A549 treated with Hydrocortisone at 1 μM for 4 hours (cell line): ENCODE measurements at places on chromosomes 3 and 15. TPM values are rescaled to one million over a fixed set of nuclear protein-coding genes. Genes with fewer than 3 reads are reported as not detected.

SHC4 gene
- 0.60 to 0.93 TPM (median 0.86 TPM) in 5 replicates for total RNA-seq

ITIH1 gene
- total RNA-seq: not detected in 5 replicates

ZMYND10 gene
- 0.79 to 1.7 TPM (median 1.1 TPM) in 5 replicates for total RNA-seq

MKRN3 gene
- total RNA-seq: 1.6 to 2.8 TPM (median 2.2 TPM) in 5 replicates

TMC3 gene
- not detected in 5 replicates for total RNA-seq

VIPR1 gene
- 1.4 to 1.7 TPM (median 1.4 TPM) in 5 replicates for total RNA-seq

ADGRG7 gene
- not detected in 5 replicates for total RNA-seq

TMEM207 gene
- not detected in 5 replicates for total RNA-seq

BFSP2 gene
- not detected in 5 replicates for total RNA-seq

SNURF gene
- 5.2 to 16.4 TPM (median 10.8 TPM) in 5 replicates for total RNA-seq

SNTN gene
- total RNA-seq: not detected in 5 replicates

ROBO1 gene
- 10.9 to 21.5 TPM (median 13.7 TPM) in 5 replicates for total RNA-seq

GPR27 gene
- 2.4 to 3.1 TPM (median 3.0 TPM) in 5 replicates for total RNA-seq

IMPG2 gene
- 0.01 TPM in 2 of 5 replicates, not detected in the others for total RNA-seq

CCDC80 gene
- 39.4 to 77.3 TPM (median 60.3 TPM) in 5 replicates for total RNA-seq

SLC22A13 gene
- 0.05 to 0.06 TPM in 2 of 5 replicates, not detected in the others for total RNA-seq

USP50 gene
- not detected in 5 replicates for total RNA-seq

PRRT3 gene
- total RNA-seq: 1.4 to 1.9 TPM (median 1.6 TPM) in 5 replicates

ZNF385D gene
- 0.08 to 0.16 TPM in 2 of 5 replicates, not detected in the others for total RNA-seq

ELL3 gene
- 0.82 to 2.2 TPM (median 1.2 TPM) in 5 replicates for total RNA-seq

FANCD2OS gene
- not detected in 5 replicates for total RNA-seq

TICRR gene
- 10.1 to 13.7 TPM (median 11.9 TPM) in 5 replicates for total RNA-seq

PTPRG gene
- 2.0 to 3.1 TPM (median 2.5 TPM) in 5 replicates for total RNA-seq

SCAPER gene
- 2.5 to 4.4 TPM (median 3.7 TPM) in 5 replicates for total RNA-seq

BNIP2 gene
- 63.6 to 93.9 TPM (median 67.8 TPM) in 5 replicates for total RNA-seq

TWF2 gene
- total RNA-seq: 59.1 to 71.2 TPM (median 66.9 TPM) in 5 replicates

CASR gene
- total RNA-seq: not detected in 5 replicates

C3orf49 gene
- not detected in 5 replicates for total RNA-seq

CPN2 gene
- not detected in 5 replicates for total RNA-seq

RYR3 gene
- 0.01 to 0.07 TPM (median 0.05 TPM) in 5 replicates for total RNA-seq

ZNF860 gene
- 1.1 to 1.6 TPM (median 1.4 TPM) in 5 replicates for total RNA-seq

CYP11A1 gene
- 0.08 to 0.16 TPM in 2 of 5 replicates, not detected in the others for total RNA-seq

ZBTB20 gene
- total RNA-seq: 1.1 to 1.6 TPM (median 1.4 TPM) in 5 replicates

ALG1L2 gene
- not detected in 5 replicates for total RNA-seq

CYP8B1 gene
- total RNA-seq: not detected in 5 replicates

CLDND1 gene
- 43.3 to 61.2 TPM (median 59.3 TPM) in 5 replicates for total RNA-seq

PRR20G gene
- 0.91 to 2.4 TPM (median 1.9 TPM) in 5 replicates for total RNA-seq

CADM2 gene
- total RNA-seq: 0.10 to 0.30 TPM (median 0.21 TPM) in 4 of 5 replicates, not detected in the other
